ENCODE measurements at places on chromosomes 2 and 18.

DNA sequence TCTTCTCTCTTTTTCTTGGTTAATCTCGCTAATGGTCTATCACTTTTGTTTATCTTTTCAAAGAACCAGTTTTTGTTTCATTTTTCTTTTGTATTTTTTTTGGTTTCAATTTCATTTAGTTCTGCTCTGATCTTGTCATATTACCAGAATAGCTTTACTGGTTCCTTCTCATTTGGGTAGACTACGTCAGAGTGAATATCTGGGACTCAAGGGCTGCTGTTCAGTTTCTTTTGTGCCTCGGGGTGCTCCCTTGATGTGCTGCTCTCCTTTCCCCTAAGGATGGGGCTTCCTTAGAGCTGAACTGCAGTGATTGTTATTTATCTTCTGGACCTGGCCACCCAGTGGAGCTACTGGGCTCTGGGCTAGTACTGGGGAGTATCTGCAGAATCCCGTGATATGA, 29.4 kb upstream of the IL1RN start:
- DNase-seq, result no peak

GRCh38 chr2:205787761-205788160, 105.5 kb downstream of the NRP2 start:
- no peak for DNase-seq

- no peak for DNase-seq
Observed at GRCh38 chr2:26387189-26387588, 14.5 kb upstream of the DRC1 start.

GRCh38 chr18:74251297-74252038, 40.3 kb downstream of the CYB5A start:
- DNase-seq, result no peak

DNA sequence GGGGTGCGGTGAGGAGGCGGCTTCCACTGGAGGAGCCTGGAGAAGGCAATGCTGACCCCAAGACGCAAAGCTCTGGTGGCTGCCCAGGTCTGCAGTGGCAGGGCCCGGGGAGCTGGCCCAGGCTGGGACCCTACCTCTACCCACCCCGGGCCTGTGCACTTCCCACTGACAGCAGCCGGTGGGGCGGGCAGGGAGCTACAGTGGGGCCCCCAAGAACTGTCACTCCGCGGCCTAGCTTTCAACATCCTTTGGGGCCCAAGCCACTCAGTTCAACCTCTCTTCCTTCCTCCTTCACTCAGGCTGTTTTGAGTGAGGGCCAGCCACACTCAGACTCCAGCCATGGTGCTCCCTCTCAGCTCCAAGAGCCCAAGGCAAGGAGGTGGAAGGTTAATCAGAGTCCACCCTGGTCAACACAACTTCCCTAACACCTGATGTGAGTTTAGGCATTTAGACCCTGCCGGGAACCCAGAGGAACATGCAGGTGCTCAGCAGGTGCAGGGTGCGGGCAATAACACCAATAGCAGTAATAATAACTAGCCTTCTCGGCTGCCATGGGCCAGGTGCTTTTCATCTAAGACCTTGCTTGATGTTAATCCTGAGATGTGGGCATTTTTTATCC, 93.6 kb downstream of the ZFP36L2 start:
- DNase-seq, result no peak

GRCh38 chr18:13548106-13548819, 178.1 kb downstream of the FAM210A start:
- peak; percentile 9 for DNase-seq

- DNase-seq, result no peak
Observed at GRCh38 chr2:219533930-219534661, 9.5 kb downstream of the CHPF start.

GRCh38 chr2:3222636-3223035, 155.0 kb downstream of the EIPR1 start:
- DNase-seq, result no peak

DNA sequence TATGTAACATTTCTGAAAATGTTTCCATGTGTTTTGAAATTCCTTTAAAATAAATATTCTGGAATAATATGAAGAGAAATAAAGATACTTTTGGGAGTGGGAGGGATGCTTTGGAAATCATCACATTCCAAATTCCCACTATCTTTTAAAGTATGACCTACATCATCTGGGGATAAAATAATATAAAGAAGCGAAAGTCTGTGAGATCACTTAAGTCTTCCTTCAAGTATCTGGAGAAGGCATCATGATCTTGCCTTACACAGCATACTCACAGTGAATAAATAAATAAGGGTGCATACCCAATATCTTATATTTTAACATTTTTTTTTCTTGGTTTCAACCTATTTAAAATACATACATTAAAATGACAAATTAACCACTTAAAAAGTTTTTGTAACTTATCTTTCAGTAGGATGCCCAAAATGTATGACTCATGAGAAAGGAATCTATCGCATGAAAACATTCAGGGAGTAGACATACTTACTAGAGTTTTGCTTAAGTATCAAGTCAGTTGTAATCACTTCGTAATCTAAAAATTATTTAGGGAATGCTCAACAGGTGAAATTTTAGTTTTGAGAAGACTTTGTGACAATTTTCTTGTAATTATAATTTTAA, 248.3 kb upstream of the COL3A1 start:
- DNase-seq, result no peak

- no peak for DNase-seq
Observed at GRCh38 chr2:48391616-48392015, 138.3 kb upstream of the STON1 start.

- no peak for DNase-seq
Observed at GRCh38 chr2:145623136-145623535, 1103.2 kb upstream of the ZEB2 start.

- no peak for DNase-seq
Observed at GRCh38 chr18:53219853-53220252, 879.9 kb downstream of the DCC start.

- DNase-seq, result no peak
Observed at GRCh38 chr2:237223201-237223861, 137.6 kb downstream of the COPS8 start.

DNA sequence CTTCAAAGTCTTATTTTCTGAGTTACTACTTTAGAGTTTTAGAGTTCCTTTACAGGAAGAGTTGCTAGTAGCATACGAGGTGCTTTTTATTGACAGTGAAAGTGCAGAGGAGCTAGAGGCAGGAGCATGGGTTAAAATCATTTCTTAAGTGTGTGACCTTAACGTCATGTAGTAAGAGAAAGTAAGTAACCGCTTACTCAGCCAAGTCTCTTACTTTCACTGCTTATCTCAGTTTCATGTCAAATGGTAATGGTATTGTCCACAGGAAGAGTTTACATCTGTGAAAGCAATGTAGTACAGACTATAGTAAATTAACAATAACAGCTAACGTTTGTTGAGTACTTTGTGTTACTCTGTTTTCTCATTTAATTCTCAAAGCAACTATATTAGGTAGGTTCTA, 12.6 kb downstream of the NDUFAF7 start:
- no peak for DNase-seq

DNA sequence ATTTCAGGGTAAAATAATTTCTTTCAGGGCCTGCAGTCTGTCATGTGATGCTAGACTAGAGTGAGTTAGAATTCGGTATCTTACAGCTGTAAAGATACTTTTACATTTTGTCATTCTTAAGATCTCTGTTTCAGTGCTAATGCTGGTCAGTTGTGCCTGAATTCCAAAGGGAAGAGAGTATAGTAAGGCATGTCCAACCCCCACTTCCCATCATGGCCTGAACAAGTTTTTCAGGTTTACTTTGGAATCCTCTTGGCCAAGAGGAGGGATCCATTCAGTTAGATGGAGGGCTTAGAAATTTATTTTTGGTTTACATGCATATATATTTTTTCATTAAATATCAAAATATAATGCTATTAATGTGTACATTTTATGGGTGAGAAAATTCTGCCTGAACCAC, 596.6 kb downstream of the XIRP2 start:
- no peak for DNase-seq

DNA sequence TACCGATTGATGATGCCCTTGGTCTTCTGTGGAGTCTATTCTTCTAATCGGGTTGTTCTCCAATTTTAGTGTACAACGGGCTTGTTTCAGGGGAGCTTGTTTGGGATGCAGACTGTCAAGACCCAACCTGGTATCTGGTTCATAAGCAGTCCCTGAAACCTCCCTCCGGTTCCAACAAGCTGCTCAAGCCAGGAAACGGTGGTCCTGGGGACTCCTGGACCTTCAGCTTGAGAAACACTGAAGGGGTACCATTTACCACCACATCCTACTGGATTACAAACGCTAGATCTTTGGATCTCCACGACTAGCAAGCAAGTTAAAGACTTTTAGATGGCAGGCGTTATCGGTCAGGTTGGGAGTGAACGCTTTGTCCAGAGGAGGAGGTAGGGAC, 2.0 kb downstream of the BCL2 start:
- no peak for DNase-seq

DNA sequence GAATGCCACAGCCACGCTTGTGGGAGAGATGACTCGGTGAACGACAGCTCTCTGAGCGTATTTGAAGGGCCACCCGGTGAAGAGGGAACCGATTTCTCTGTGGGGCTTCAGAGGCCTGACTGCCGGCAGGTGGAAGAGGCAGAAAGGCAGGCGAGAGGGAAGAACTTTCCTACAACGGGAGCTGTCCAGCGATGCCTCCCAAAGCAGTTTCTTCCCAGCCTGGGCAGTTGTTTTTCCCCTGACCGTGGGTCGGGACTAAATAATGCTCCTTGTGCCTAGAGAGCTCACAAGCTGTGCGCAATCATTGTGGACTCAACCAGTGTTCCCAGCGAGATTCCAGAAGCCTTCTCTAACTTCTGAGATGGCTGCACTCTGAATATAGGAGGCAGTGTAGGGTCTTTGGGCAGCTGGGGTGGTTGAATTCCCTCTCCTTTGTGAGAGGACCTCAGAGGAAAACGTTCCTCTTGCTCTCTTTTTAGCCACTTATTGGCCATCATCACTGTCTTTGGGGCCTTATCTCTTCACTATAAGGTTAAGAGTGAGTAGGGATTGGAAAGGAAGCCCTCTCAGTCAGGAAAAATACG, 710 bp downstream of the SEC11C start:
- no peak for DNase-seq

- no peak for DNase-seq
Observed at GRCh38 chr2:64145714-64146113, 1.5 kb upstream of the PELI1 start.

GRCh38 chr2:206079699-206080465, 6.1 kb downstream of the INO80D start:
- no peak for DNase-seq

DNA sequence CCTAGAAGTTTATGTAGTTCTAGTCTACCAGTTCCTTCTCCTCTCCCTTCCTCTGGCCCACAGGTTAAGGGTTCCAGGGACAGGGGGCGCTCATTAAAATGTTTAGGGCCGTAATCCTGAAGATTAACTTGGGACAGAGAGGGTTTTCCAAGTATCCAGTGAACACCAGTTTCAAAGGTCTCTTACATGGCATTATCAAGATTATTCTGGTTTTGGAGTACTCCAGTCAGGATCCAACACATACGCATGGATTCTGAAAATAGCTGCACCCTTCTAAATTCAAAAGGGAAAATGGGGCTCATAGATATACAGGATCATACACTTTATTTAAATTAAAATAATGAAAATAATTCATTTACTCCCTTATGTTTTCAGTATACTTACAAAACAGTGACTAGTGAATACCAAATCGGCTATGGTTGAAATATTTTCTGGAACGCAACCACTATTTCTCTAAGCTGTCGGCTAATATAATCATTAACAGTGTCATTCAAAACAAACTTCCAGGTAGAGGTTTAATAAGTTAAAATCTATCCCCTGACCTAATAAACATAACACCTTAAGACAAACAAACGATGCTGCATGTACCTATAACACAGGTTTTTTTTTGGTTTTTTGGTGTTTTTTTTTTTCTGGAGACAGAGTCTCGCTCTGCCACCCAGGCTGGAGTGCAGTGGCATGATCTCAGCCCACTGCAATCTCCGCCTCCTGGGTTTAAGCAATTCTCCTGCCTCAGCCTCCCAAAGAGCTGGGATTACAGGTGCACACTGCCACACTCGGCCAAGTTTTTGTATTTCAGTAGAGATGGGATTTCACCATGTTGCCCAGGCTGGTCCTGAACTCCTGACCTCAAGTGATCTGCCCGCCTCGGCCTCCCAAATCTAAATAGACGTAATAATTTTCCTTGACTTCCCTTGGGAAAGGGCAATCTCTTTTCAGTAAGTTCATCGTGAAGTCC, 44.7 kb downstream of the MGAT4A start:
- no peak for DNase-seq

- DNase-seq, result no peak
Observed at GRCh38 chr2:151230627-151231140, 31.0 kb downstream of the RBM43 start.

DNA sequence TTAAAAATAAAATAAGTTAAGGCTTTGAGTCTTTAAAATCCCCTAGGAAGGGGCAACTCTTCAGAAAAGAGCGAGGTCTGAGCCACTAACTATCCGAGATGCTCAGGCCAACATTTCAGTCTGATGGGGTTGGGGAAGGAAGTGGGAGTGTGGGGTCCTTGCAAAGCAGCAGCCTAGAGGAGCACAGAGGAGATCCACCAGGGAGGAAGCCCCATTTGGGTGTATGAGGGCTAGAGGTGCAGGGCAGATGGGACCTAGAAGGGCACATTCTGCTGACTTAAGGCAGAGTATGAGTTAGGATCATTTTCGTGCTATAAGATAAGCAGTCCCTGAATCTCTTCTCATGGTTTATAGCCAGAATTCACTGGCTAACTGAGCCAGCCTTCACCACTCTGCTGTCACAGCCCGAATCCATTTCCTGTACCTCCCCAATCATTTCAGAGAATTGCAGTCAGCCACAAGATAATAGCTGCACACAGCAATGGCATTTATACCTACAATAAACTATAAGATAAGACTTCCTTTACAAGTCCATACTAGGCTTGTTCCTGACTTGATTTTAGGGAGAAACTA, 37.0 kb downstream of the MRPL30 start:
- DNase-seq, result no peak

DNA sequence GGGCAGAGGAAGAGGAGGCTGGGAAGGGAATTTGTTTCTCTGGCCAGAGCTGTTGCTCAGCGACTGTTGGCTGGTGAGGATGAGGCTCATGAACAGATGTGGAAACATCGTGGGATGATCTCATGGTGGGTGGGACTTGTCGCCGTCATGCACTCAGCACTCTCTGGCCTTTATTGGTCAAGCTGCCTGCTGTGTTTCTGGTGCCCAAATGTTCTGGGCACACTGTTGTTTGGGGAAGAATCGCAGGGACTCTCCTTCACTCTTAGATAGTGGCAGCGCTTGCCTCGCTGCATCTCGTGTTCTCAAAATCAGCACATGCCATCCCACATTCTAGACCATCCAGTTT, 145.6 kb downstream of the AGAP1 start:
- peak; percentile 88 for DNase-seq

- DNase-seq, result no peak
Observed at GRCh38 chr2:218341381-218341780, 15.3 kb upstream of the CATIP start.

Data from head of caudate nucleus (tissue), 42 donors.